Suppressor macrophage treated with lipopolysaccharide for 1 hour (primary cell): ENCODE measurements at places on chromosomes 12 and 14.

- DNase-seq = no peak
Observed at GRCh38 chr12:5364036-5364770, 67.7 kb upstream of the NTF3 start.

GRCh38 chr12:117603316-117604113 lies 242.1 kb upstream of the NOS1 start:
- no peak for DNase-seq

GRCh38 chr12:51242876-51243275 lies 4.2 kb downstream of the DAZAP2 start:
- DNase-seq = peak; percentile 72

DNA sequence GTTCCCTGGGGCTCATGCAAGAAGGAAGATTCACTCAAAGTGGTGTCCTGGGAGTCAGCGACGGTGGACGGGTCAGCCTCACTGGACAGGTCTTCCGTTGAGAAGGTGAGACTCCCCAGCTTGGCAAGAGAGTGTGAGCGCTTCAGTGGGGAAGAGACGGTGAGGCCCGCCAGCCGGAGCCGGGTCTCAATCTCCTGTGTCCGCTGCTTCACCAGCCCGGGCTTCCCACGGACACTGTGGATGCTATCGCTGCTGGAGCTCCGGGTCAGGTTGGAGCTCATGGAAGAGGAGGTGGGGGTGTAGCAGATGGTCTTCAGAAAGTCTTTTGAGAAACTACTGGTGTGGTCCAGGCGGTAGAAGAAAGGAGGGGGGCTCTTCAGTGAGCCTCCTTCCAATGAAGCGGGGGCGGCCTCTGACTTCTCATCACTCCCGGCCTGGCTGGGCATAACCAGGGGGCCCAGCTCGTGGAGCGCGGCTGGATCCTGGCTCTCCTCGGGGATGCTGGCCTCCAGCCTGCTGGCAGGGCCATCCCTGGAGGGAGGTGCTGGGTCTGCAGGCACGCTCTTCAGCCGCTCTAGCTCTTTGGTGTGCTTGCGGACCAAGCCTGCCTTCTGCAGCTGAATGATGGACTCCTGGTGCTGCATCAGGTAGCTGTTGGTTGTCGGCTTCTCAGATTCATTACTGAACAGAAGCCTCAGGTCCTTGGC lies 56.9 kb upstream of the CORO1C start:
- no peak for DNase-seq

- no peak for DNase-seq
Observed at GRCh38 chr14:96710060-96710666, 87.0 kb upstream of the VRK1 start.

GRCh38 chr14:103126088-103126872 lies 3.0 kb downstream of the TNFAIP2 start:
- DNase-seq = peak; percentile 45

- no peak for DNase-seq
Observed at GRCh38 chr14:29601616-29602015, 326.0 kb downstream of the PRKD1 start.

DNA sequence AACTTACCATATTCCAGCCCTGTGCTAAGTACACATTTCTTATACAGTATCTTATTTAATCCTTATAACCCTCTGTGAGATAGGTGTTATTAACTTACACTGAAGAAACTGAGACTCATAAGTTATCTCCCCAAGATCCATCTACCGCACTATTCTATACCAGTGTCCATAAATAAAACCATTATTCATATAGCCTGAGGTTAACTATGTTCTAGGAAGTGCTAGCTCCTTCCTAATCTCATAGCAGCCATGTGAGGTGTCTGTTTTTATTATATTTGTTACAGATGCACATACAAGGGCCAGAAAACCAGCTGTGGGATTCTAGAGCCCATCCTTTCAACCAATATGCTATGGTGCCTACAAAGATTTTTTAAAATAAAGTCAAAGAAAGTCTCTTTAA lies 100.3 kb upstream of the RAP1B start:
- DNase-seq = no peak
